ENCODE measurements at places on chromosomes 6 and 20.

- DNase-seq: peak; percentile 5
Observed at GRCh38 chr6:98984121-98984520, 36.4 kb upstream of the FBXL4 start.

- DNase-seq: no peak
Observed at GRCh38 chr6:36850021-36850420, 10.8 kb upstream of the CPNE5 start.

DNA sequence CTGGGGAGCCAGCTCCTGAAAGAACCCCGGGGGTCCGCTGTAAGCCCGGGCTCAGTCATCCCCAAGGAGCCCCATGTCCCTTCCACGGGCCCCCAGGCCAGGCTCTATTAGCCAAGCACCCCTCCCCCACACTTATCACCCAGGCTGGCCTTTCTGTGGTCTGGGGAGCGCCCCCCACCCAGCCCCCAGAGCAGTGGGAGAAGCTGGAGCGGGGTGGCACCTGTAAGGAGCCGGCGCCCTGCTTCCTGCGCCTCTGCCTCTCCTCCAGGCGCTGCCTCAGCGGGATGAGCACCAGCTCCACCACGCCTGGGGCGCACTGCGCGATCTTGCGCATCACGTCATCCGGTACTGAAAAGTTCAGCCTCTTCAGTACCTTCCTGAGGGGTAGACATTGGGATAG is 2.3 kb downstream of the SPEF1 start:
- no peak for DNase-seq

- no peak for DNase-seq
Observed at GRCh38 chr6:33443619-33444504, 10.5 kb upstream of the ZBTB9 start.

- DNase-seq: peak; percentile 74
Observed at GRCh38 chr20:31560094-31560745, 44.9 kb upstream of the ID1 start.

DNA sequence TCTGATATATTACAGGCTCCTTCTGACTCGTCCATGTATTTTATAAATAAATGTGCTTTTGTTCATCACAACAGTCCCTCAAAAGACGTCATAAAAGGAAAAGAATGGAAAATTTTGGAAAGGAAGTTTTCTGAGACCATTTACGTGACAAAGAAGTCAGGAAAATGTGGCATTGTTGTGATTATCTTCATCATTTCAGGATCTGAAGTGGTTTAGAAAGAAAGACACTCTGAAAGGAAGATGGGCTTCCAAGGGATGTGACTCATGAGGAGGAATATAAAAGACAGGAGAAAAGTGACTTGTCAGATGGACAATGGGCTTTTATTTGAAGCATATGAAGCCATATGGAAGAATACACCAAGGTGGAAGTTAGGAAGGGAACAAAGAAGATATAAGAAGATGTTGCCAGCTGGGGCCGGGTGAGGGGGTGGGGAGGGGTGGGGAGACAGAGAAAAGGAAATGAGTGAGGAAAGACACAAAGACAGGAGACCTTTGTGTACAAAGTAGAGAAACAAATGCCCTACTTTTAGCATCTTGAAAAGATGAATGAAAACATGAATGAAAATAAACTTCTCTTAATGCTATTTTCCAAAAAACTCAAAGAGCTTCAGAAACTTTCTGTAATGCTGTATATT is 190.3 kb upstream of the PREP start:
- DNase-seq: no peak

GRCh38 chr20:55456316-55456940 is 548.9 kb downstream of the CBLN4 start:
- no peak for DNase-seq

DNA sequence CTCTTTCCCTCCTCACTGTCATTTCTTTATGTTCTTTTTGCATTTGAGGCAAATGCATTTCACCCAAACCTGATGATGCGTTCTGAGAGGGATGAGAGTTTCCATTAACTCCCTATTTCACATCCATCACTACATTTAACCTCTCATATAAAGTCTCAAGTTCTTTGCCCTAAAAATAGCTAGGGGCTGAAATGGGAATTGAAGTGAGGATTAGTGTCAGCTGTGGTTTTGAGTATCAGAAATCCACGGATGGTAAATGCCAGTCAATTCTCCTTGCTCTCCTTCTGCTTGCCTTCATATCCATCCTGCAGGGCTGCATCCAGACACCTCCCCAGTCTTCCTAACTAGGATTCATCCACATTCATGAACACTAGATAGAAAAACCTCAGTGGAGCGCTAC is 10.0 kb upstream of the DTNBP1 start:
- no peak for DNase-seq

DNA sequence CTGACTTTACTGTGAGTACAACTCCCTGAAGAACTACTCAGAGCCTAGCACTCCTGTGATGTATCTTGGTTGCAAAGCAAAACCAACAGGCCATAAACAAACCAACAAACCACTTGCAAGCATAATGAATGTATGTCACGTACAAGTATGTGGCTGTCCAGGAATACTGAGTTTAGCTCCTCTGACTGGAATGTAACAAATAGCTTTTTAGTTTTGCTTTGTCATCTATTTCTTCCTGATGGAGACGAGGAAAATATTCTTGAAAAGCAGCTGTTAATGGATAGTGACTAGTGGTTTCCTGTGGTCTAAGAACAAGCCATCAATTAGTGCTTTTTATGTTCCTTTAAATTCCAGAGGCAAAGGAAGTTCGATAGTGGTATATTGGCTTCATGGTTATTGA is 101.9 kb upstream of the LY86 start:
- DNase-seq: no peak
